ENCODE measurements at places on chromosomes 5 and 9. TPM values are rescaled to one million over a fixed set of nuclear protein-coding genes. Genes with fewer than 3 reads are reported as not detected.
A peak's percentile ranks its signal among the peaks of the same experiment; 100 is the strongest.

DNA sequence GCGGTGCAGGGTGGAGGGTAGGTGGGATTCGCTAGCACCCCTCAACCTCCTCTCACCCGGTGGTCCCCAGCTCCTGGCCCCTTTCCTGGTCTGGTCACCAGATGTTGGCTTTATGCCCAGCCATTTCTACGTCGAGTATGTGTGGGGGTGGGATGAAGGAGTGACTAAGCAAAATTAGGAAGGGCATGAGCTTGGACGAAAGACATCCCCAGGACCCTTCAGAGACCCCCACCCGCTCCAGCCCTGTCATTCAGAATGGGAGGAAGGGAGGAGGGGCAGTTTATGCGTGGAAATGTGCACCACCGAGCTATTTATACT lies 742 bp downstream of the BHMT2 start:
- no peak overlapping the region for H3K4me3 ChIP-seq
- no peak for DNase-seq
- H3K27ac ChIP-seq = peak overlapping the region; percentile 59
- peaks cover 12% of the 10 kb centered on the region for H3K27me3 ChIP-seq
- peaks cover 5% of the 10 kb centered on the region for H3K4me1 ChIP-seq
- no peaks in the 10 kb centered on the region for H3K36me3 ChIP-seq

The FOXD4L6 gene
- total RNA-seq = not detected

The SOX30 gene
- 0.75 TPM for total RNA-seq

- H3K27ac ChIP-seq = no peak overlapping the region
- no peaks in the 10 kb centered on the region for H3K27me3 ChIP-seq
- no peak overlapping the region for H3K4me3 ChIP-seq
- DNase-seq = no peak
- H3K4me1 ChIP-seq = no peaks in the 10 kb centered on the region
Observed at GRCh38 chr5:87526131-87526530, 113.4 kb upstream of the CCNH start.

GRCh38 chr5:72107131-72107900 lies at the start of gene MAP1B:
Gene MAP1B (plus strand): TSS chr5:72107475. CDS start chr5:72107532, 57 bp downstream.
- H3K27ac ChIP-seq = peak within 1 kb of the TSS; percentile 75

The RNF145 gene
- 24.7 TPM for total RNA-seq

The C9orf153 gene
- not detected for total RNA-seq

GRCh38 chr9:115183436-115183835 lies 65.5 kb upstream of the TNC start:
- H3K27ac ChIP-seq = no peak overlapping the region
- H3K4me1 ChIP-seq = no peaks in the 10 kb centered on the region
- no peak overlapping the region for H3K4me3 ChIP-seq

The KCNMB1 gene
- 6.0 TPM for total RNA-seq

The GPR151 gene
- total RNA-seq = not detected

DNA sequence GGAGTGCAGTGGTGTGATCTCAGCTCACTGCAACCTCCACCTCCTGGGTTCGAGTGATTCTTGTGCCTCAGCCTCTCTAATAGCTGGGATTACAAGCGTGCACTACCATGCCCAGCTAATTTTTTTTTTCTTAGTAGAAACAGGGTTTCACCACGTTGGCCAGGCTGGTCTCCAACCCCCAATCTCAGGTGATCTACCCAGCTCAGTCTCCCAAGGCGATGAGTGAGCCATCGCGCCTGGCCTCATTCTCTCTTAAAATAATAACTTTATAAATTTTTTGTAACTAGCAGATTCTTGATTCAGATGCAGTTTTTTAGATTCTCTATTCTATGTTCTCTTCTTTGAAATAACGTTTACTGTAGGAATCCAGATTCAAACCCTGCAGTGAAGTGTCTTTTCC lies 127.1 kb downstream of the GDNF start:
- no peak overlapping the region for H3K4me3 ChIP-seq
- H3K27me3 ChIP-seq = no peaks in the 10 kb centered on the region
- H3K36me3 ChIP-seq = no peaks in the 10 kb centered on the region
- no peak for DNase-seq
- no peak overlapping the region for H3K27ac ChIP-seq

The FST gene
- 25.7 TPM for total RNA-seq

The TMC1 gene
- 0.32 TPM for total RNA-seq

- H3K27me3 ChIP-seq = no peaks in the 10 kb centered on the region
- H3K36me3 ChIP-seq = no peaks in the 10 kb centered on the region
- peak overlapping the region; percentile 55 for H3K27ac ChIP-seq
Observed at GRCh38 chr5:127875235-127876021, 172.2 kb downstream of the CCDC192 start.

The SPINK1 gene
- not detected for total RNA-seq

The LHFPL2 gene
- total RNA-seq = 58.0 TPM

The ITGA2 gene
- total RNA-seq = 9.5 TPM

- no peaks in the 10 kb centered on the region for H3K36me3 ChIP-seq
- H3K4me3 ChIP-seq = no peak overlapping the region
- no peak overlapping the region for H3K27ac ChIP-seq
- DNase-seq = no peak
Observed at GRCh38 chr9:117952581-117952980, 248.4 kb downstream of the TLR4 start.

DNA sequence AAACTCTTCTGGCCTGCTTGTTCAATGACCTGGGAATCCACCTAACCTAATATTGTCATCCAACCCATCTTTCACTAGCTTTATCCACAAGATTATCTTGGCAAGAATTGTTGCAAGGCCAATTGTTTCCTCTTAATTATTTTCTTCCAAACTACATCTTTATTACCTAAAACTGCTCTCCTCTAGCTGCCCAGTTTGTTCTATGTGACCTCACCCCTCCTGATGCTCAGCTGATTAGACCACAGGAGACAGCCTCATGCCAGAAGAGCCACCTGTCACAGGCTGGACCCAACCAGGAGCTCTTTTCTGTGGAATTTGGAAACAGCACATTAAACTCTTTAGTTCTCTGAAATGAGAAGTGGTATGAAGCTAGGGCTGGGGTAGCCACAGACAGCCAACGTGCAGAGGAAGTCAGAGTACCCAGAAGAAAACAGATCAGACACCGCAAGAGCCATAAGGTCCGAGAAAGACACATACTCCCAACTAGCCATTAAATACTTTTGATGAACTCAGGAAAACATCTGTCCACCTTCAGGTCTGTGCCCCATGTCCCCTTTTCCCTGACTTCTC lies 12.0 kb downstream of the SAXO1 start:
- no peak overlapping the region for H3K27ac ChIP-seq
- no peaks in the 10 kb centered on the region for H3K4me1 ChIP-seq
- H3K27me3 ChIP-seq = no peaks in the 10 kb centered on the region
- DNase-seq = no peak
- no peaks in the 10 kb centered on the region for H3K36me3 ChIP-seq
- no peak overlapping the region for H3K4me3 ChIP-seq

- no peak overlapping the region for H3K27ac ChIP-seq
- H3K27me3 ChIP-seq = no peaks in the 10 kb centered on the region
- no peak for DNase-seq
- no peak overlapping the region for H3K4me3 ChIP-seq
- no peaks in the 10 kb centered on the region for H3K36me3 ChIP-seq
- peaks cover 30% of the 10 kb centered on the region for H3K4me1 ChIP-seq
Observed at GRCh38 chr9:136111910-136112309, 6.8 kb downstream of the TMEM250 start.

GRCh38 chr9:78369639-78370219 lies 72.8 kb downstream of the PSAT1 start:
- no peak overlapping the region for H3K4me3 ChIP-seq
- H3K36me3 ChIP-seq = no peaks in the 10 kb centered on the region
- H3K27ac ChIP-seq = no peak overlapping the region
- peaks cover 22% of the 10 kb centered on the region for H3K27me3 ChIP-seq

The PLAC8L1 gene
- total RNA-seq = not detected

The ADAMTSL1 gene
- total RNA-seq = 34.8 TPM

GRCh38 chr9:121735065-121735792 lies 83.8 kb downstream of the DAB2IP start:
- peak; percentile 58 for DNase-seq
- H3K27ac ChIP-seq = peak overlapping the region; percentile 91
- no peaks in the 10 kb centered on the region for H3K36me3 ChIP-seq
- H3K4me1 ChIP-seq = peaks cover 93% of the 10 kb centered on the region
- H3K27me3 ChIP-seq = no peaks in the 10 kb centered on the region

The NPR2 gene
- 6.8 TPM for total RNA-seq

GRCh38 chr9:99677281-99677680 lies 144.4 kb upstream of the NR4A3 start:
- no peak overlapping the region for H3K27ac ChIP-seq
- no peaks in the 10 kb centered on the region for H3K36me3 ChIP-seq
- H3K27me3 ChIP-seq = no peaks in the 10 kb centered on the region
- DNase-seq = no peak
- no peaks in the 10 kb centered on the region for H3K4me1 ChIP-seq
- no peak overlapping the region for H3K4me3 ChIP-seq

DNA sequence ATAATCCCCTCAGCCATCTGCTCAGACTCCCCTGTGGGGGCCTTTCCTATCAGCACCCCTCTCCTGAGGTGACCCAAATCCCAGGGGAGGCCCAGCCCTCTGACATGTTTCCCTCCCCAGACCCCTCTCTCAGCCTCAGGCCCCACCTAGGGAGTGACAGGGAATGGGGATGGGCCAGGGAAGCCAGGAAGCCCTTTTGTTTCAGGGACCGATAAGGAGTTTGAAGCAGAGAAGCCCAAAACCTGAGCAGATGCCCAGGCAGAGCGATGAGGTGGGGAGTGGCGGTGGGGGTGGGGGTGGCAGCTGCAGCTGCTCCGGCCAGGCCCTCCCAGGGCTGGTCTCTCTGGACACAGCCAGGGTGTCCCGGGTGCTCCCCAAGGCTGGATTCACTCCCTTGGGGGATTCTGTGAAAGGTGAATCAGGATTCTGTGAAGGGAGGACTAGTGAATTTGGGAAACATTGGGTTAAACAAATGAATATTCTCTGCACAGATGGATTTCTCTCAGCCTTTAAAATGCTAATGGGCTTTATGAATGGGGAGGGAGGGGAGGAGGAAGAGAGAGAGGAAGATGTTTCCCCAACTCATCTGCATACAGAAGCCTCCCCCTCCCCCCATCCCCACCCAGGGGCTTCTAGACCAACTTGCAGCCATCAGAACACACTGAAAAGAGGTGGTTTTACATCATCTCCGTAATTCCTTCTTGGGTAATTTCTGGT lies 17.4 kb downstream of the AKNA start:
- no peaks in the 10 kb centered on the region for H3K27me3 ChIP-seq
- H3K36me3 ChIP-seq = no peaks in the 10 kb centered on the region
- DNase-seq = no peak
- H3K4me1 ChIP-seq = peaks cover 5% of the 10 kb centered on the region

The SPZ1 gene
- not detected for total RNA-seq

The CAMLG gene
- 31.0 TPM for total RNA-seq

DNA sequence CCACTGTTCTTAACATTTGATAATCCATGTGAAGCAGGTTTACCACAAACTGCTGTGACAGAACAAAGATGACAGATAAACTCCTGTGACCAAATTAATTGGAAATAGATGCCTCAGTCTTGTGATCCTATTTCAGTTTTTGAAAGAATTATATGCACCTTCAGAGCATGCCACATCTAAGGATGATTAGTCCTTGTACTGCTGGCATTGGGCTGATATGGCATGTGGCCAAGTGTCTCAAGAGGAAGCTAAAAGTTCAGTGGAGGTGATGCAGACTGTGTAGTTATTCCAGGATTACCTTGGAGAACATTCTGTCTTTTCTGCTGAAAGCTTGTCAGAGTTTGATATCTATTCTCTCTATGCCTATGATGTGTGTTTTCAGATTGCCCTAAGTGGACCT lies 314.4 kb upstream of the EFNA5 start:
- no peak overlapping the region for H3K27ac ChIP-seq
- H3K4me3 ChIP-seq = no peak overlapping the region
- peak; percentile 9 for DNase-seq
- H3K27me3 ChIP-seq = no peaks in the 10 kb centered on the region
- no peaks in the 10 kb centered on the region for H3K36me3 ChIP-seq

DNA sequence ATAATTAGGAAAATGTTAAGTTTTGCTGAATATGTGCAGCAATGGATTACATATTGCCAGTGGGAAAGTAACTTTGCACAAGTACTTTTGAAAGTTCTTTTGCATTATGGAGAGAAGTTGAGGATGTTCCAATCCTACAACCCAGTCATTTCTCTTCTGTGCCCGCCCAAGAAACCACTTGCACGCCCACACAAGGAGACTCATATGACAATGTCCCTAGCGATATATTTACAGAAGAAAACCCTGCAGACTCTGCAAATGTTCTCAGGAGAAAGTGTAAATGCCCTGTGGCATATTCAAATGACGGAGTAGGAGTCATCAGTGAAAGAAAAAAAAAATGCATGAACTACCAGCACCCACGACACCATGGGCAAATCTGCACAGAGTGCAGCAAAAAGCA lies 356.5 kb downstream of the CTNND2 start:
- H3K4me1 ChIP-seq = no peaks in the 10 kb centered on the region
- H3K4me3 ChIP-seq = no peak overlapping the region
- H3K27ac ChIP-seq = no peak overlapping the region

- H3K27ac ChIP-seq = no peak overlapping the region
- H3K4me1 ChIP-seq = peaks cover 3% of the 10 kb centered on the region
- no peaks in the 10 kb centered on the region for H3K27me3 ChIP-seq
- H3K4me3 ChIP-seq = no peak overlapping the region
Observed at GRCh38 chr5:131773805-131774204, 23.0 kb downstream of the FNIP1 start.

DNA sequence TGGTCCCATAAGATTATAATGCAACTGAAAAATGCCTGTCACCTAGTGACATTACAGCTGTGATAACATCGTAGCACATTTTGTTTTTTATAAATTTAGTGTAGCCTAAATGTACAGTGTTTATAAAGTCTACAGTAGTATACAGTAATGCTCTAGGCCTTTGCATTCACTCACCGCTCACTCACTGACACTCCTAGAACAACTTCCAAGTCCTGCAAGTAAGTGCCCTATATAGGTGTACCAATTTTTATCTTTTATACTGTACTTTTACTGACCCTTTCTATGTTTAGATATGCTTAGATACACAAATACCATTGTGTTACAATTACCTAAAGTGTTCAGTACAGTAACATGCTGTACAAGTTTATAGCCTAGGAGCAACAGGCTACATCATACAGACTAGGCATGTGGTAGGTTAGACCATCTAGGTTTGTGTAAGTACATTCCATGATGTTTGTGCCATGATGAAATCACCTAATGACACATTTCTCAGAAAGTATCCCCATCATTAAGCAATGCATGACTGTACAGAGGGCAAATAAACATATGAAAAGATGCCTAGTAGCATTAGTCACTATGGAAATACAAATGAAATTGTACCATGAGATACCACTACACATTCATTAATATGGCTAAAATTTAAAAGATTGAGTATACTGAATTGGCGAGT lies 127.6 kb downstream of the TRPM6 start:
- H3K27me3 ChIP-seq = no peaks in the 10 kb centered on the region
- H3K4me3 ChIP-seq = no peak overlapping the region
- no peaks in the 10 kb centered on the region for H3K4me1 ChIP-seq
- DNase-seq = no peak

- no peaks in the 10 kb centered on the region for H3K36me3 ChIP-seq
- H3K4me1 ChIP-seq = no peaks in the 10 kb centered on the region
- no peak overlapping the region for H3K4me3 ChIP-seq
- DNase-seq = peak; percentile 13
- H3K27me3 ChIP-seq = no peaks in the 10 kb centered on the region
Observed at GRCh38 chr5:40033411-40033810, 608.6 kb upstream of the DAB2 start.
